Thymus (tissue), 14 donors: ENCODE measurements at places on chromosomes 2 and 18. TPM values are rescaled to one million over a fixed set of nuclear protein-coding genes. Genes with fewer than 3 reads are reported as not detected.

The FOXD4L1 gene
- 0.24 TPM for total RNA-seq

DNA sequence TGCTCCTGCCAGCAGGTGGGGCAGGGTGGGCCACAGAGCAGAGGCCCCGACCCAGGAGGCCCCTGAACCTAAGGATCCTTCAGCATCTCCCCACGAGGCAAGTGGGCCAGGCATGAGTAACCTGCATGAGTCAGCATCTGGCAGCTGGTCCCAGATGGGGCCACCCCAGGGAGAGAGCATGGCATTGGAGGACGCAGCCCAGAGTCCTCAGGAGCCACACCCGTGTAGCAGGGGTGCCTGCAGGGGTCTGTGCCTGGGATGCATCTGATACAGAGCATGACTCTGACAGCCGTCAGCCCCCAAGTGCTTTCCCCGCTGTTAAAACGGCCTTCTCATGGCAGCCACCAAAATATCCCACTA lies 185.6 kb upstream of the SALL3 start:
- no peak overlapping the region for H3K4me3 ChIP-seq
- DNase-seq = no peak
- H3K27me3 ChIP-seq = no peaks in the 10 kb centered on the region
- H3K36me3 ChIP-seq = no peaks in the 10 kb centered on the region

The ANKRD12 gene
- 57.9 TPM for total RNA-seq

DNA sequence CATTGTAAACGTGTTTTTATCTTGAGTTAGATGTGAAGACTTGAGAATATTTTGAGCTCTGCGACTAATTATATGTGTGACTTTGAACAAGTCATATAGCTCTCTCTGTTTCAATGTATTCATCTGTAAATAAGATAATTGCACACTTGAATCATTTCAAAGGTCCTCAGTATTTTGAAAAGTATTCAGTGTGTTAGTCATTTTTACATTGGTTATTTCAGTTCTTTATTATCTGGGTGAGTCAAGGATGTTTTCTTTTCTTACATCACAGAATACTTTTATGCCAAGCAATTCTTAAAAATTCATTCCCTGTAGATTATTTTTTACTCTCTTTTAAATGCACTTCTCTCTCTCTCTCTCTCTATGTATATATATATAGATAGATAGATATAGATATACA lies 1098.0 kb upstream of the ZEB2 start:
- H3K36me3 ChIP-seq = no peaks in the 10 kb centered on the region
- no peak for DNase-seq
- H3K27me3 ChIP-seq = no peaks in the 10 kb centered on the region
- no peaks in the 10 kb centered on the region for H3K4me1 ChIP-seq

The SERPINB10 gene
- total RNA-seq = 1.7 TPM

DNA sequence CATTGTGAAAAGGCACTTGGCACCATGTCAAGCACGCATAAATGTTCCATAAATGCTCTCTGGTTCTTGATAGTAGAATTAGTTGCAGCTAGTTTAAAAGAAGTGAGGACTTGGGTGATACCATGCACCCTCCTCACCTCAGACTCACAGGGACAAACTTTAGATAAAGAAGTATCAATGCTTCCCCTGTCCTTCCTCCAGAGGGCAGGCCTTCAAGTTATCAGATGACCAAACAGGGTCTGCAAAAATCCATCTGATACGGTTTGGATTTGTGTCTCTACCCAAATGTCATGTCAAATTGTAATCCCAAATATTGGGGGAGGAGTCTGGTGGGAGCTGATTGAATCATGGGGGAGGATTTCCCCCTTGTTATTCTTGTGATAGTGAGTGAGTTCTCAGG lies 54.1 kb downstream of the C1QL2 start:
- H3K4me1 ChIP-seq = no peaks in the 10 kb centered on the region
- no peak overlapping the region for H3K27ac ChIP-seq
- no peaks in the 10 kb centered on the region for H3K36me3 ChIP-seq
- H3K4me3 ChIP-seq = no peak overlapping the region
- H3K27me3 ChIP-seq = no peaks in the 10 kb centered on the region
- no peak for DNase-seq

GRCh38 chr18:21260621-21261020 lies 18.6 kb downstream of the GREB1L start:
- H3K27me3 ChIP-seq = no peaks in the 10 kb centered on the region
- no peak overlapping the region for H3K4me3 ChIP-seq
- no peaks in the 10 kb centered on the region for H3K4me1 ChIP-seq
- no peak overlapping the region for H3K27ac ChIP-seq

GRCh38 chr18:48868468-48869466 lies 82.0 kb downstream of the SMAD7 start:
- DNase-seq = no peak
- no peaks in the 10 kb centered on the region for H3K27me3 ChIP-seq
- no peak overlapping the region for H3K27ac ChIP-seq
- no peak overlapping the region for H3K4me3 ChIP-seq

The PROKR1 gene
- total RNA-seq = 0.05 TPM

The TRABD2A gene
- total RNA-seq = 1.6 TPM

GRCh38 chr18:12420821-12421421 lies 13.2 kb downstream of the PRELID3A start:
- H3K27me3 ChIP-seq = no peaks in the 10 kb centered on the region
- peak overlapping the region; percentile 40 for H3K4me3 ChIP-seq
- peaks cover 3% of the 10 kb centered on the region for H3K36me3 ChIP-seq
- peaks cover 12% of the 10 kb centered on the region for H3K4me1 ChIP-seq
- no peak overlapping the region for H3K27ac ChIP-seq
- no peak for DNase-seq

DNA sequence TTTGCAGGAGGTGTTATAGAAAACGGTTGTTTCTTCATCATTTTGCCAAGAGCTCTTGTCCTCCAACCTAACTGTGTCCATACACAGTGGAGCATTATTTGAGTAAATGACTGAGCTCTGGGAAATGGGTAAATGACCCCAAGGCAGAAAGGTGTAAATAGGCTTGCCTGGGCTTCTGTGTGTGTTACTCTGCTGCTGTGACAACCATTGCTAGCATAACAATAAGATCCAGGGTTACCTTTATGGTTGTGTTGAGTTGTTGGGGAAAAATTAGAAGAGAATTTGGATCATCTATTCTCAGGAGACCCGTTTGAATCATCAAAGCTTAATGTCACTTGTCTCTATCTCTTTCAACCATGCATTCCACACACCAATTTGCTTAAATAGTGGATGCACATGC lies 672.7 kb downstream of the DPP10 start:
- H3K4me1 ChIP-seq = no peaks in the 10 kb centered on the region
- no peaks in the 10 kb centered on the region for H3K27me3 ChIP-seq
- H3K36me3 ChIP-seq = no peaks in the 10 kb centered on the region
- no peak for DNase-seq
- no peak overlapping the region for H3K27ac ChIP-seq

GRCh38 chr2:21037671-21038108 lies 6.2 kb downstream of the APOB start:
- no peak for DNase-seq
- no peaks in the 10 kb centered on the region for H3K27me3 ChIP-seq
- H3K36me3 ChIP-seq = no peaks in the 10 kb centered on the region
- no peak overlapping the region for H3K27ac ChIP-seq
- no peak overlapping the region for H3K4me3 ChIP-seq

GRCh38 chr2:172709566-172710291 lies 25.9 kb upstream of the RAPGEF4 start:
- H3K36me3 ChIP-seq = no peaks in the 10 kb centered on the region
- H3K27me3 ChIP-seq = no peaks in the 10 kb centered on the region
- no peaks in the 10 kb centered on the region for H3K4me1 ChIP-seq
- DNase-seq = no peak
- no peak overlapping the region for H3K27ac ChIP-seq

DNA sequence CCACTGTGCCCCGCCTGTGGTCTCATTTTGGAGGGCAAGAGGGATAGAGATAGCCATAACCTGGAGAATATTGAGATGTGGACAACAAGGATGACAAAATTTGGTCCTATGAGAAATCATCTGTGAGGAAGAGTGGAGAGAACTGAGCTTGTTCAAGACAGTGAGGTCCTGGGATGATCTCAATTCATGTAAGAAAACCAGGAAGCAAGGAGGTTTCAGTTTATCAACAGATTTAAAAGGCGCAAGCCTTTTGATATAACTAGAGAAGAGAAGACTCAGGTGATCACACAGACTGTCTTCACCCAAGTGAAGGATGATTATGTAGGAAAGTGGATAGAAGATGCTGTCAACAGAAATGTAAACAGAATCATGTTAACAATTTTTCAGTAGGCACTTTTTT lies 39.1 kb downstream of the PCBP1 start:
- no peaks in the 10 kb centered on the region for H3K27me3 ChIP-seq
- H3K4me1 ChIP-seq = peaks cover 36% of the 10 kb centered on the region
- peak overlapping the region; percentile 55 for H3K27ac ChIP-seq
- no peak for DNase-seq

DNA sequence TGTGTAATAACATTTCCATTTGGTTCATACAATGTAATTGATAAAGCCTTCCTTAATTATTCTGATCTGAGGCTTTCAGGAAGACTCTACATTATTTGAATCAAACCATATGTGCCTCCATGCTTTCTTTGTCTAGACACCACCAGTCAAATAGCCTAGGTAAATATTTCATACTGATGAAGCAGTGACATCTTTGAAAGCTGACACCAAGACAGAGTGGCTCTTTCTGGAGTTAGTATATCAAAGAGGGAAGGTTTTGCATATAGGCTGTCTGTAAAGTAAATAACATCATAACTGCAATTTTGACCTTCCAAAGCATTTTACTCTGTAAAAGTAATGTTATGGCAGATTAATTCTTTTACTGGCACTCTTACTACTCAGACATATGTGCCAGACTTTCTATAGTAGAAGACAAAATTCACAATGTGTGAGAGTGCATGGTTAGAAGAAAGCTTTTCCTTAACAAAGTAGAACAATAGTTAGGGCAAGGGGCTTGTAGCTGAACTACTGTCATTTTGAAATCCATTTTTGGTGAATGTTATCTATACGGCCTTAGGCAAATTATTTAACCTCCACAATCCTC lies 177.3 kb downstream of the ERBB4 start:
- H3K27me3 ChIP-seq = no peaks in the 10 kb centered on the region
- H3K4me3 ChIP-seq = no peak overlapping the region
- DNase-seq = no peak
- H3K4me1 ChIP-seq = no peaks in the 10 kb centered on the region
- H3K27ac ChIP-seq = no peak overlapping the region
- H3K36me3 ChIP-seq = no peaks in the 10 kb centered on the region

The KATNAL2 gene
- 2.2 TPM for total RNA-seq

- H3K4me1 ChIP-seq = peaks cover 30% of the 10 kb centered on the region
- peak overlapping the region; percentile 14 for H3K27ac ChIP-seq
- no peak overlapping the region for H3K4me3 ChIP-seq
- peaks cover 87% of the 10 kb centered on the region for H3K36me3 ChIP-seq
These were observed 40.0 kb downstream of the COA5 start for GRCh38 chr2:98568161-98568956.

The LRRTM1 gene
- not detected for total RNA-seq

The NEB gene
- total RNA-seq = 3.9 TPM

GRCh38 chr2:155917380-155917779 lies 415.1 kb downstream of the NR4A2 start:
- H3K4me1 ChIP-seq = no peaks in the 10 kb centered on the region
- no peaks in the 10 kb centered on the region for H3K36me3 ChIP-seq
- no peak for DNase-seq
- H3K4me3 ChIP-seq = no peak overlapping the region

DNA sequence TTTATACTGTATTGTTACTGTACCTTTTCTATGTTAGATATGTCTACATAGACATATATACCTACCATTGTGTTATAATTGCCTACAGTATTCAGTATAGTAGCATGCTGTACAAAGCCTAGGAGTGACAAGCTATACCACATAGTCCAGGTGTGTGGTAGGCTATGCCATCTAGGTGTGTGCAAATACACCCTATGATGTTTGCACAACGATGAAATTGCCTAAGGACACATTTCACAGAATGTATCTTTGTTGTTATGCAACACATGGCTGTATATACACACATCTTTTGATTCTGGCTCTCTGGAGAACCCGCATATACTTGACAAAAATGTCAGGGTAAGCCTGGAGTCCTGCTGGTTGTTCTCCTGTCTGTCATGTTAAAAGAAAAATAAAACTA lies 85.1 kb downstream of the BCL2L11 start:
- DNase-seq = no peak
- H3K27me3 ChIP-seq = no peaks in the 10 kb centered on the region
- H3K4me3 ChIP-seq = no peak overlapping the region
- no peaks in the 10 kb centered on the region for H3K36me3 ChIP-seq
- H3K27ac ChIP-seq = no peak overlapping the region

DNA sequence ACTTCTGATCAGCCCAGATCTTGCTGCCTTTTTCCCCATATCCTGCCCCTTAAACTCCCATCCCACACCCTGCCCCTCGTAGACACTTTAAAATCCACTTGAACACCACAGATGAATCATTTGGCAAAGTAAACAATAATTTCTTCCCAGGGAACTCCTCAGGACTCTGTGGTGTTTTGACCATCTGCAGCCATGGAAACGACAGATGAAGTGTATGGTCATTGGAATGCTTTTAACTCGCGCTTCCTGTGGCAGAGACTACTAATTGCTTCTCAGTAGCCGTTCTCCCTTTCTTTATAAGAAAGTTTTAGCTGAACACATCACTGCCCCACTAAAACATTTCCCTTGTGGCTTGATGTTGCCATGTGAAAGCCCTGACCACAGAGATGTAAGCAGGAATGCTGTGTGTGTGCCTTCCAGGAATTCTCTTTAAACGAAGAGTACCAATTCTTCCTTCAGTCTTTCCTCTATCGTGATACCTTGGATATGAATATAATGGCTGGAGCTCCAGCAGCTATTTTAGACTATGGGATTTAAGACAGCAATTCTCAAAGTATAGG lies 92.7 kb upstream of the PARD3B start:
- H3K4me1 ChIP-seq = no peaks in the 10 kb centered on the region
- H3K27me3 ChIP-seq = no peaks in the 10 kb centered on the region
- H3K4me3 ChIP-seq = no peak overlapping the region
- H3K36me3 ChIP-seq = no peaks in the 10 kb centered on the region

GRCh38 chr2:233404222-233404621 lies 49.9 kb downstream of the DGKD start:
- H3K4me1 ChIP-seq = peaks cover 32% of the 10 kb centered on the region
- H3K27me3 ChIP-seq = no peaks in the 10 kb centered on the region
- peaks cover 4% of the 10 kb centered on the region for H3K36me3 ChIP-seq
- DNase-seq = no peak

The CD226 gene
- total RNA-seq = 16.7 TPM

GRCh38 chr2:185245806-185246205 lies 492.8 kb upstream of the FSIP2 start:
- no peak overlapping the region for H3K4me3 ChIP-seq
- H3K36me3 ChIP-seq = no peaks in the 10 kb centered on the region
- no peak overlapping the region for H3K27ac ChIP-seq
- DNase-seq = no peak
- no peaks in the 10 kb centered on the region for H3K27me3 ChIP-seq
